ENCODE measurements at places on chromosomes 1 and 21.

DNA sequence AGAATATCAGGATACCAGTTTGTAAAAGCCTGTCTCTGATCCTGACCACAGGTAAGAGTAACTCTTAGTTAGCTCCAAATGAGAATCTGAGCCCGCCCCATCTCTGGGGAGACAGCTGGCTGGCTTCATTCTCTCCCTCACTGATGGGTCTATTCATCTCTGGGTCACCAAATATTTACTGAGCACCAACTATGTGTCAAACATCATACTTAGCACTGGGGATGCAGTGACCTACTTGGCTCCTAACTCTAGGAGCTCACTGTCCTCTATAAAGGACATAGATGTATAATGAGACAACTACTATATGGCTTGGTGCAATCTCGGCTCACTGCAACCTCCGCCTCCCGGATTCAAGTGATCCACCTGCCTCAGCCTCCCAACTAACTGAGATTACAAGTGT is 29.8 kb upstream of the BCL10 start:
- no peak for DNase-seq

DNA sequence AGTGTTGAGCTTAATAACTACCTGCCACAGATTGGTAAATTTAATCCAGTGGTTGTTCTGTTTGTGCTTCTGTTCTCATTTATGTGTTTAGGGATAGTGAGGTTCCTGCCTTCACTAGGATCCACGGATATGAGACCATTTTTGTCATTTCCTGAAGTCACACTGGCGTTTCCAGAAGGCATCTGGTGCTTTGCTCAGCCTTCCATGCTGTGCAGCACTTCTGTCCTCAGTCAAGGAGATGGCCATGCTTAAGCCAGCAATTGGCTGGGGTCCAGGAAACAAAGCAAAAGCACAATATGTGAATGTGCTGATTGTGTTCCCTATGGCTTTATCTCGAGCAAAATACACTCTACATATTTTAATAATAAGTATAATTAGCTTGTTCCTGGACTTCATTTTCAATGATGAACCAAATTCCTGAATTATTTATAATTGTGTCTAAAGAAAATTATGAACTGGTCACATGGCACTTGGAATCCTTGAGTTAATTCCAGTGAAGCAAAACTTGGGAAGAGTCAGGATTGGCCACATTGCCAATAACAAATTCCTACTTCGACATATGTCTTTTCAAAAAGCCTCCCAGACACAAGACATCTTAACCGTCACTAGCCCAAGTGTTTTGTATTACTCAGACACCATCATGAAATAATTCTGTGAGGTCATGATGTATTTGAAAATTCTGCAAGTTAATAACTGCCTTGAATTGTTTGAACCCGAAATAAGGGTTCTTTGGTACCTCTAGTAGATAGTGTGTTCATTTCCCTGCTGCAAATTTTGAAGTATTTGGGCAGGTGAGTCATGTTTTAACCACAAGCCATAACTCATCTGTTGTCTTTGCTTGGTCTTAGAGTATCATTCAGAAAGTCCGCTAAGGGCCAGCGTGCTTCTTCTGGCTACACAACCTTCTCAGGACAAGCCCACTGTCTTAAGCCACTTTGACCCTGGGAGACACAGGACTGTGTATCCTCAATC is 412.4 kb downstream of the DISC1 start:
- peak; percentile 7 for DNase-seq

DNA sequence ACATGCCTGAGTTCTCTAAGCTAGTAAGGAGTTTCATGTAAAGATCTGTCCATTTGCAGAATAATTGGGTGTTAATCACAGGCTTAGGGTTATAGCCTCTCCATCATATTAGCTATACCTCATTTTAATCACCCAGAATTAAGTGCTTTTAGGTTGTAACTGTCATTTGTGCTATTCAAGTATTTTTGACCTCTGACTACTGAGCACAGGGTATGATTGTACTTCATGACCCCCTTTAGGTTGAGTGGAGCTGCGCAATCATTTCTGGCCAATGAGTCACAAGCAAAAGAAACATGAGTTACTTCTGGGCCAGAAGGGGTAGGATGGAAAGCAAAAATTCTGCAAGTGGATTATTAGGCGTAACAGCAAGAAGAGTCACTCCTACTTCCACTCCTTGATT is 8.4 kb upstream of the SNX7 start:
- no peak for DNase-seq

- peak; percentile 95 for DNase-seq
These were observed 23.6 kb downstream of the LAMC2 start for GRCh38 chr1:183209533-183210158.

DNA sequence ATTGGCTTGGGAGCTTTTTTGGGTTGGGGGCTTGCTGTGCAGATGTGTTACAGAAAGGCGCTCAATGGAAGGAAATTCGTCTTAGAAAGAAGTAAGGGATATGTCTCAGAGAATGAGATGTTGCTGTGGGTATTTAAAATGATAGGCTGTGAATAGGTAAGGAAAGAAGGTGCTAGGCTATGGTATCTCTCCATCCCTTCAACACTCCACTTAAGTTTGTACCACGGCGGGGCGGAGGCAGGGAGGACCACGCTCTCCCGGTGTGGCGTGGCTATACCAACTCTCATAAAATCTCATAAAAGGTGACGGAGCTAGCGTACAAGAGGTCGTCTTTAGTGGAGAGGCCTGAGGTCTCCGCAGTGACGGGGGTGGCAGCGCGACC is 305 bp upstream of the RPS6KC1 start:
- DNase-seq, result no peak

GRCh38 chr1:20083178-20083944 is 13.4 kb downstream of the PLA2G5 start:
- DNase-seq, result no peak

GRCh38 chr1:155285063-155285462 is 7.8 kb downstream of the HCN3 start:
- no peak for DNase-seq

GRCh38 chr1:30875197-30875596 is 33.4 kb downstream of the SDC3 start:
- DNase-seq, result no peak

- DNase-seq, result peak; percentile 61
These were observed 8.0 kb upstream of the PLXNA2 start for GRCh38 chr1:208251911-208252835.

GRCh38 chr1:160797271-160797709 is 1.3 kb downstream of the LY9 start:
- DNase-seq, result no peak

DNA sequence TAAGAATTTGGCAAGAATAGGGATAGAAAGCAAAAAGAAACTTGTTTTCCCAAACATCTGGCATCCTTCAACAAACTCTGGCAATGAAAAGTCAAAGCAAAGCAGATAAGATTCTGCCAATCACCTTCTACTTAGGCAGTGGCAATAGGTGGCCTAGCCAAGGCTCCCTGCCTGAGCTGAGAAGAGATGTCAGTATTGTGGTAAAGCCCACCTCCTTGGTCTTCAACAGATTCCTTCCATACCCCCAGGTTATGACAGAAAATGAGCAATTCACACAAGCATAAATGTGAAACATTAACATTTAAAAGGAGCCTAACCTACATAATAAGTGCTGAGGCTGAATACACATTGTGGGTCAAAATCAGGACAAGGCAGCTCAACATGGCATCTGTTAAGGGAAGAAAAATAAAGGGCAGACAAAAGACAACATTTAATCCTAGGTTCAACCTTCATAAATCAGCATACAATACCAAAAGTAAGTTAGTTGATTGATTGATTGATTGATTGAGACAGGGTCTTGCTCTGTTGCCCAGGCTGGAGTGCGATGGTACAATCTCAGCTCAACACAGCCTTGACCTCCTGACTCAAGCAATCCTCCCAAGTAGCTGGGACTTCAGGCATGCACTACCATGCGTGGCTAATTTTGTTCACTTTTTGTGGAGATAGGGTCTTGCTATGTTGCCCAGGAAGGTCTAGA is 123.1 kb downstream of the AKT3 start:
- DNase-seq, result no peak

- no peak for DNase-seq
These were observed 69.2 kb downstream of the LPGAT1 start for GRCh38 chr1:211761400-211761799.

DNA sequence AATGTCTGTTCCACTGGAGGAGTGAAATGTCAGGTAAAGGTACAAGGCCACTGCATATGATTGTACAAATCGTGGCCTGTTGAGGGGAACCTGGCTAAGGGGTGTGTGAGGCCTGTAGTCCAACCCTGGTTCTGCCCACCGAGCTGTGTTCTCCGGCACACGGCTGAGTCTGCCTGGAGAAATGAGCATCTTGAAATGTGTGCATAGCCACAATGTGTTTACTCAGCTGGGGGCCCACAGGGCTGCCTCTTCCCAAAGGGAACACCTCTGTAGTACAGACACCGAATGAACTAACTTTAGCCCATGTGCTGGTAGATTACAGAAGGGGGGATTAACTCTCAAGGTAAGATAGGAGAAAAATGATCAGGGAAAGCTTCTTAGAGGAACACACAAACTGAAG is 30.2 kb downstream of the AK4 start:
- DNase-seq, result no peak
